ENCODE measurements at places on chromosomes 6 and 20. TPM values are rescaled to one million over a fixed set of nuclear protein-coding genes. Genes with fewer than 3 reads are reported as not detected.
A peak's percentile ranks its signal among the peaks of the same experiment; 100 is the strongest.

CAP2 gene
- not detected for total RNA-seq

MAK gene
- total RNA-seq: not detected

C6orf141 gene
- total RNA-seq: not detected

SLPI gene
- 1.1 TPM for total RNA-seq

ENPP4 gene
- total RNA-seq: 8.8 TPM

SEL1L2 gene
- total RNA-seq: not detected

GRCh38 chr20:4230651-4231050, 215.3 kb upstream of the RNF24 start:
- DNase-seq: no peak
- H3K27ac ChIP-seq: no peak overlapping the region
- no peaks in the 10 kb centered on the region for H3K36me3 ChIP-seq
- H3K4me1 ChIP-seq: no peaks in the 10 kb centered on the region

GRCh38 chr20:62032609-62033368, 32.9 kb downstream of the TAF4 start:
- DNase-seq: no peak
- H3K27me3 ChIP-seq: no peaks in the 10 kb centered on the region
- H3K4me3 ChIP-seq: no peak overlapping the region
- H3K4me1 ChIP-seq: peaks cover 41% of the 10 kb centered on the region
- H3K27ac ChIP-seq: peak overlapping the region; percentile 10

- H3K4me3 ChIP-seq: no peak overlapping the region
- no peak overlapping the region for H3K27ac ChIP-seq
- H3K4me1 ChIP-seq: no peaks in the 10 kb centered on the region
Measured at GRCh38 chr6:22476811-22477390, 92.5 kb upstream of the HDGFL1 start.

GRCh38 chr6:83125425-83125824, 58.0 kb downstream of the DOP1A start:
- no peak overlapping the region for H3K4me3 ChIP-seq
- peaks cover 70% of the 10 kb centered on the region for H3K36me3 ChIP-seq
- no peaks in the 10 kb centered on the region for H3K4me1 ChIP-seq
- H3K27ac ChIP-seq: no peak overlapping the region
- no peak for DNase-seq

GRCh38 chr6:87102151-87102621, 7.3 kb upstream of the CGA start:
- H3K4me1 ChIP-seq: no peaks in the 10 kb centered on the region
- H3K27ac ChIP-seq: no peak overlapping the region
- no peak for DNase-seq

GRCh38 chr6:109229536-109229935, 134.2 kb downstream of the CEP57L1 start:
- no peaks in the 10 kb centered on the region for H3K27me3 ChIP-seq
- no peak overlapping the region for H3K27ac ChIP-seq
- no peak overlapping the region for H3K4me3 ChIP-seq
- no peak for DNase-seq
- peaks cover 2% of the 10 kb centered on the region for H3K36me3 ChIP-seq

DNA sequence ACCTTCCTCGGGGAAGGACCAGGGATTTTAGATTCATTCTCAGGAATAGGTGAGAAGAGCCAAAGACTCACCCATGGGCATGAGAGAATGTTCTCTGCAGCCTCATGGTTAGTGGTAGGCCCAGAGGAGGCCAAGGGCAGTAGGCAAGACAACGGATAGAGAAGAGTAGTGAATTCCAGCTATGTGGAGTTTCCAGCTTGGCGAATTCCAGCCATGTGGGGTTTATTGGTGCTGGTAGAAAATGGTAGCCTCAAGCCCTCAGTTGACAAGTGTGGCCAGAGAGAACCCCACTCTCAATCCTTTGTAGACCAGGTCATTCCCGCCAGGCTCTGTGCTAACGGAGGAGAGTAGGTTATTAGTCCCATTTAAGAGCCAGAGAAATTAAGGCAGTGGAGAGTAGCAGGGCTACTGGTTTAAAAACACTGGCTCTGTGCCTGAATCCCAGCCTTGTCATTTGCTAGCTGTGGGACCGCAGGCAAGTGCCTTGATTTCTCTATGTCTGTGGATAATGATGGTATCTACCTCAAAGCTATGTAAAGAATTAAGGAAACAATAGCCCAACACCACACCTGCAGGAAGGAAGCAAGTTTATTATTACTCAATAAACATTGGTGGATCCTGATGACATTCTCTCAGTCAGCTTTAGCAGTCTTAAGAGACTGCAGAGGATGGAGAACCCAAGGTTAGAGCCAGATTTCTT, 2.0 kb upstream of the SLC9A8 start:
- H3K27ac ChIP-seq: no peak overlapping the region
- H3K36me3 ChIP-seq: no peaks in the 10 kb centered on the region
- H3K4me1 ChIP-seq: peaks cover 18% of the 10 kb centered on the region
- H3K4me3 ChIP-seq: no peak overlapping the region

DNA sequence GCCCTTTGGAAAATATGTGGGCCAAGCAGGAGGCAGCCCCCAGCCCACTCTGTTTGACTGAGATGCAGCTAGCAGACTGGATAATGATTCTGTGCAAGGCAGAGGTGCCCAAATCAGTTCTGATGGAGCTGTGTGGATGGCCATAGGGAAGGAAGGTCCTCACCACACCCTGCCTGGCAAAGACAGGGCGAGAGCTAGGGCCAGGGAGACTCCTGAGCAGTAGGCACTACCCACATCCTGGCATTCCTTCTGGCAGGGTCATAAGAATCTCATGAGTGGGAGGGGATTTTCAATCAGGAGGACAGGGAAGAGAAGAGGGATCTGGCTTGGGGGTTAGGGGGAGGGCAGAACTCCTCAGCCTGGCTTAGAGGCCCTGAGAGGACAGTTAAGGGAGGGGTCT, 18.6 kb upstream of the TREM2 start:
- H3K4me3 ChIP-seq: no peak overlapping the region
- H3K4me1 ChIP-seq: peaks cover 8% of the 10 kb centered on the region
- no peak for DNase-seq
- no peaks in the 10 kb centered on the region for H3K36me3 ChIP-seq
- H3K27me3 ChIP-seq: peaks cover 6% of the 10 kb centered on the region

DNA sequence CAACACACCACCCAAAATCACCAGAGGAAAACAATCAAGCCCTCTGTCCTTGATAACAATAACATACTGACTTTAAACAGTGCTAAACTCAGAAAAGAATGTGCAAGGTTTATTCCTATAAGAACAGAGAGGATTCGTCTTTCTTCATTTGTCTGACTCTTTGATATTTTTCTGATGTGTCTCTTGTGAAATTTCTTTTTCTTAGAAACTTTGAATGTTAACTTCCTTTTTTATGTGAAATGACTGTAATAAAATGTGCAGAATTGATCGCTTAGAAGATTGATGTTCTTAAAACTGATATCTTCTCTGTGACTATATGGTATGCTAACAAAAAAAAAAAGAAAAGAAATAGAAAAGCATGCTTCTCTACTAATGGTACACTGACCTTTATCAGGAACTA, 947.4 kb upstream of the CITED2 start:
- no peak overlapping the region for H3K4me3 ChIP-seq
- no peaks in the 10 kb centered on the region for H3K4me1 ChIP-seq
- no peaks in the 10 kb centered on the region for H3K27me3 ChIP-seq
- H3K36me3 ChIP-seq: no peaks in the 10 kb centered on the region

GRCh38 chr20:17843246-17844132, 125.1 kb downstream of the SNX5 start:
- no peaks in the 10 kb centered on the region for H3K36me3 ChIP-seq
- no peak overlapping the region for H3K4me3 ChIP-seq
- H3K27me3 ChIP-seq: no peaks in the 10 kb centered on the region
- H3K4me1 ChIP-seq: peaks cover 35% of the 10 kb centered on the region
- DNase-seq: peak; percentile 33

- H3K36me3 ChIP-seq: no peaks in the 10 kb centered on the region
- H3K27ac ChIP-seq: no peak overlapping the region
- no peaks in the 10 kb centered on the region for H3K27me3 ChIP-seq
- H3K4me3 ChIP-seq: no peak overlapping the region
Measured at GRCh38 chr6:8549074-8549790, 113.9 kb upstream of the SLC35B3 start.

DNA sequence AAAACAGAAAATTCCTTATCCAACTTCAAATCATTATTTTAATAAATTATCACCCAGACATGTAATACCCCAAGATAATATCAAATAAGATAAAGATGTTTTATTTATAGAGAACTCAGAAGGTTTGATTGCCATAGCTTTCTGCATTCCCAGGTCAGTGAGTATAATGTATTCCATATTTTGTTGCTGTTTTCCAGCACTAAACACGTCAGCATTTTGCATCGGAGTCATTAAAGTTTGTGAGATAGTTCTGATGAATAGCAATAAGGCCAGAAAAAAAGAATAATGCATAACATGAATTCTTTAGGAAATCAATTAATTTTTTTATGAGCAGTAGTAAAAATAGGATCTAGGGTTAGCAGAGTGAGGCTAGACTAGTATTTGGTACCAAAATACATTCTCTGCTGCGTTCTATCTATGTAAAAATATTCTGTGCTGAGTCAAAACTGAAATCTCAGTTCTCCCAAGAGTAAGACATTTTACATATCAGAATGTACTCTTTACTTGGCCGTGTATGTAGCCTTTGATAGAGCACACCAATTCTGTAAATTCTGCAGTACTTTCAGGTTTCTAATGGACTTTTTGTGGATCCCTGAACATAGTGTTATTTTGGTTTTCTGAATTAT, 269.9 kb upstream of the AGPAT4 start:
- H3K27me3 ChIP-seq: no peaks in the 10 kb centered on the region
- H3K36me3 ChIP-seq: no peaks in the 10 kb centered on the region
- DNase-seq: no peak
- no peaks in the 10 kb centered on the region for H3K4me1 ChIP-seq
- H3K4me3 ChIP-seq: no peak overlapping the region
